ENCODE measurements at places on chromosomes 6 and 20.

DNA sequence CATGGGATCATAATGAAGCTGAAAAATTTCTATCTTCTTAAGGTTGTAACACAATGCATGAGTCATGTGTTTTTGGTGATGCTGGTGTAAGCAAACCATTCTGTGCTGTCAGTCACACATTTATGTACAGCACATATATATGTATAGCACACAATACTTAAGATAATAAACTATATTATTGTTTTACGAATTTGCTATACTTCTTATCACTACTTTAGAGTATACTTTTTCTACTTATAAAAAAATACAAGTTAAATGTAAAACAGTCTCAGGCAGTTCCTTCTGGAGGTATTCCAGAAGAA, 920.1 kb upstream of the FLRT3 start:
- no peaks in the 10 kb centered on the region for H3K27me3 ChIP-seq
- DNase-seq: no peak
- H3K36me3 ChIP-seq: no peaks in the 10 kb centered on the region
- H3K4me1 ChIP-seq: no peaks in the 10 kb centered on the region
- no peak overlapping the region for H3K27ac ChIP-seq

DNA sequence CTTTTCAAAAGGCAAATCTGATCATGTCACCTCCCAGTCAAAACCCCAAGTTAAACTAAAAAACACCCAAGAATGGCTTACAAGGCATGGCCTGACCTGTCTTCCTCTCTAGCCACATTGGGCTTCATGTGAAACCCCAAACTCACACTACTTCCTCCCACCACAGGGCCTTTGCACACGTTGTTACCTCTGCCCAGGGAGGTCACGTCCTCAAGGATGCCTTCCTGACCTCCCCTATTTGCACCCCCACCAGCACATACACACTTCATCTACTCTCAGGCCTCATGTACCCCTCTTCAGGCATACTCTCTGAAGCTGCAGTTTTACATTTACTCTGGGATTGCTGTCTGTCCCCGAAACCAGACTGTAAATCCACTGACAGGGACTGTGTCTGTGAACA, 6.1 kb downstream of the EZR start:
- DNase-seq: peak; percentile 73
- peak overlapping the region; percentile 59 for H3K27ac ChIP-seq
- no peaks in the 10 kb centered on the region for H3K27me3 ChIP-seq
- H3K4me3 ChIP-seq: peak overlapping the region; percentile 88

GRCh38 chr6:12359036-12359435, 68.9 kb downstream of the EDN1 start:
- no peaks in the 10 kb centered on the region for H3K4me1 ChIP-seq
- no peak for DNase-seq
- H3K27me3 ChIP-seq: peaks cover 2% of the 10 kb centered on the region
- no peaks in the 10 kb centered on the region for H3K36me3 ChIP-seq
- no peak overlapping the region for H3K27ac ChIP-seq
- no peak overlapping the region for H3K4me3 ChIP-seq

GRCh38 chr6:27693766-27694546, 218.2 kb downstream of the OR2B2 start:
- H3K4me3 ChIP-seq: peak overlapping the region; percentile 95
- DNase-seq: peak; percentile 79
- H3K4me1 ChIP-seq: peaks cover 16% of the 10 kb centered on the region
- peaks cover 8% of the 10 kb centered on the region for H3K27me3 ChIP-seq
- H3K36me3 ChIP-seq: peaks cover 8% of the 10 kb centered on the region

- H3K4me1 ChIP-seq: no peaks in the 10 kb centered on the region
- peaks cover 3% of the 10 kb centered on the region for H3K27me3 ChIP-seq
- DNase-seq: no peak
- no peak overlapping the region for H3K4me3 ChIP-seq
Measured at GRCh38 chr20:5030348-5031205, 29.3 kb upstream of the SLC23A2 start.

- H3K4me1 ChIP-seq: peaks cover 31% of the 10 kb centered on the region
- no peak for DNase-seq
- peaks cover 8% of the 10 kb centered on the region for H3K36me3 ChIP-seq
- H3K27ac ChIP-seq: no peak overlapping the region
Measured at GRCh38 chr6:13378669-13379590, 50.6 kb upstream of the TBC1D7 start.
